Uterus (tissue), 4 donors: ENCODE measurements at places on chromosomes 4 and X. TPM values are rescaled to one million over a fixed set of nuclear protein-coding genes. Genes with fewer than 3 reads are reported as not detected.

- H3K27ac ChIP-seq = no peak overlapping the region
- H3K4me1 ChIP-seq = no peaks in the 10 kb centered on the region
- no peak for DNase-seq
- no peaks in the 10 kb centered on the region for H3K36me3 ChIP-seq
- no peak overlapping the region for H3K4me3 ChIP-seq
These were observed 20.4 kb upstream of the UBA6 start for GRCh38 chr4:67721315-67721769.

DNA sequence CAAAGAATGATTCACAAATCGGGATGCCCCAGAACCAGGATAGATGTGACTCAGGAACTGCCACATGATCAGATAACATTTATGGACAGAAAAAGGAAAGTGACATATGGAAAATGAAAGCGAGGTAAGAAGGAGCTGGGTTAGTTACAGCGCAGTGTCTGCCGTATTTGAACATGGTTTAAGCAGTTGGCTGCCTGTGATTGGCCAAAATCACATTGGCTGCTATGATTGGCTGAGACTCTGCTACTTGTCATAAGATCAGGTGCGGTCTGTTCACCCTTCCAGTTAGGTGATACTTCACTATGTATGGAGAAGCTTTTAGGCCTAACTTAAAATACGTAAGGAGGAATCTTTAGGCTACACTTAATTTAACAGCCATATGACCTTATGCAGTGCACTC, 322.7 kb upstream of the HAND2 start:
- no peaks in the 10 kb centered on the region for H3K4me1 ChIP-seq
- H3K27ac ChIP-seq = no peak overlapping the region

DNA sequence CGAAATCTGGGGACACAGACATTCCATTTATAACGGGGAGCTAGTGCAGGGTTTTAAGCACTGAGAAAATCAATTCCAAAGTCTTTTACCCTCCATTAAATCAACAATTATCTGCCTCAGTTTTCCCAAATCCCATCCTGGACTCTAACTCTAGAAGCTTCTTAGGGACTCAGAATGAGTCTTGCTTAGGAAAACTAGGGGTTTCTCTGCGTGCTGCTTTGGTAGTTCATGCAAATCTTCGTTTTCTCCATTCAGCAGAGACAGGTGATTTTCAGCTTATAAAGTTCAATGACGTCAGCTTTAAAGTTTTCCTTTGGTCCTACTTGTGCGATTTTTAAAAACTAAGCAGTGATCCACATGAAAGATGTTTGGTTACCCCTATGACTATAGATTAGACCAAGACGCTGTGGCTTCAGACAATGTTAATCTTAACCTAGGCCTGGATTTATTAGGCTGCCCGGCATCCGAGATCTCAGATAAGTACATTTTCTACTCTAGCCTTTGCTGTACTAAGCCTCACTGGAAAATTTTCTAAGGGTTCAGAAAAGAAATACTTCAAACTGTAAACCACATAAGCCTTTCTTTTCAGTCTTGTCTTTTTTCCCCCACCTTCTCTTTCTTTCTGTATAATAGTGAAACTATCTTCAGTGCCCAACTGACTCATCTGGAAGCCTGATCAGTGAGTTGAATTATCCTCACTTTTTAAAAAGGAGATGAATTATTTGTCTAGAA, 121.4 kb upstream of the GATB start:
- H3K27me3 ChIP-seq = no peaks in the 10 kb centered on the region
- no peak for DNase-seq
- H3K4me1 ChIP-seq = no peaks in the 10 kb centered on the region
- H3K27ac ChIP-seq = no peak overlapping the region

GRCh38 chr4:15188605-15189539, 186.6 kb downstream of the CPEB2 start:
- no peak overlapping the region for H3K27ac ChIP-seq
- no peak for DNase-seq
- no peaks in the 10 kb centered on the region for H3K27me3 ChIP-seq
- H3K36me3 ChIP-seq = no peaks in the 10 kb centered on the region
- H3K4me1 ChIP-seq = no peaks in the 10 kb centered on the region
- no peak overlapping the region for H3K4me3 ChIP-seq

RRH gene
- total RNA-seq = 1.5 TPM

HSFX4 gene
- total RNA-seq = not detected
